ENCODE measurements at places on chromosomes 12 and 14.

GRCh38 chr14:37709419-37710195, 114.2 kb downstream of the TTC6 start:
- DNase-seq: peak; percentile 8

- DNase-seq: no peak
Observed at GRCh38 chr12:8951744-8952143, 2.3 kb upstream of the M6PR start.

- DNase-seq: no peak
Observed at GRCh38 chr12:96020314-96021003, 14.9 kb downstream of the LTA4H start.

DNA sequence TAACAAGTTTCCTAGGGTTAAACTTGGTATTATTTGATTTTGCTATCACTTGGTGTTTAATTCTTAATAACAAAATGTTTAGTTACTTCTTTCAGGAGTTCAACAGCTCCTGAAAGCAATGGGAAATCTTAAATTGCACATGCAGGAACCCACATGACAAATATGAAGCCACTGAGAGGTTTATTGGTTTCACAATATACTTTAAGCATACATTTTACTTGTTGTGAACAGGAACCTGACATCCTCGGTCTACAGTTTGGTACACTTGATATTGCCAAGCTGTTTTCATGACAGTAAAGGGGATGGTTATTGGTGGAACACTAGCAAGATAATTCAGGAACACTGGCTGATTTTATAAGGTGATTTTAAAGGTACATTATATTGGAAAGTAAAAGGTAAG, 46.2 kb downstream of the SLC38A1 start:
- DNase-seq: no peak

DNA sequence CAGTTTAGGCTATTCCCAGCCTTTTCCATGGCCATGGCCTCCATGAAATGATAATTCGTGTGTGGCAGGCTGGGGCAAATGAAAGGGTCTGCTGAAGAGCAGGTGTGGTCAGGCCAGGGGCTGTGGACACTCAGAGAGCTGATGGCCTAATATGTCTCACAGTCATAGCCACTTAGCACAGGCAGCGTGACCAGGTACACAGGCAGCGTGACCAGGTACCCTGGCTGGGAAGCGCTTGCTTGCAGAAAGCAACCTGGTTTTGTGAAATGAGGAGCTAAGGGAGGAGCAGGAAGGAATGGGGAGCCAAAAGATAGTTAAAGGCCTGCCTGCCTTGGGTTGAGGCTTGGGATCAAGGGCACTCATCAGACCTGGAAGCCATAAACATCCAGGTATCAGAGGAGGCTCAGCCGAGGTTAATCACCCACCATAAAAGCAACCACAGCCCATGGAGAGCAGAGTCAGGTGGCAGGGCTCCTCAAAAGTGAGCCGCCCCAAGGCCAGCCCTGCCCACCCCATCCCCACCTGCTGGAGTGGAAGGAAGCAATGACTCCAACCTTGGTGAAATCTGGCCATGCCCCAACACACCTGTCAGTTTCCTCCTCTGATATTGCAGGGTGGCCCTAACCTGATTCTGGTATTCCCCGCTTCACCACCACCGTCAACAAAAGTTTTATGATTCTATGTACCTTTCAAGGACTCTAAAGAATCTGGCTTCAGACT, 8.0 kb upstream of the KRT8 start:
- DNase-seq: no peak

GRCh38 chr12:68904351-68904962, 28.5 kb downstream of the CPM start:
- no peak for DNase-seq

GRCh38 chr12:72699362-72699761, 427.2 kb downstream of the TRHDE start:
- DNase-seq: no peak

DNA sequence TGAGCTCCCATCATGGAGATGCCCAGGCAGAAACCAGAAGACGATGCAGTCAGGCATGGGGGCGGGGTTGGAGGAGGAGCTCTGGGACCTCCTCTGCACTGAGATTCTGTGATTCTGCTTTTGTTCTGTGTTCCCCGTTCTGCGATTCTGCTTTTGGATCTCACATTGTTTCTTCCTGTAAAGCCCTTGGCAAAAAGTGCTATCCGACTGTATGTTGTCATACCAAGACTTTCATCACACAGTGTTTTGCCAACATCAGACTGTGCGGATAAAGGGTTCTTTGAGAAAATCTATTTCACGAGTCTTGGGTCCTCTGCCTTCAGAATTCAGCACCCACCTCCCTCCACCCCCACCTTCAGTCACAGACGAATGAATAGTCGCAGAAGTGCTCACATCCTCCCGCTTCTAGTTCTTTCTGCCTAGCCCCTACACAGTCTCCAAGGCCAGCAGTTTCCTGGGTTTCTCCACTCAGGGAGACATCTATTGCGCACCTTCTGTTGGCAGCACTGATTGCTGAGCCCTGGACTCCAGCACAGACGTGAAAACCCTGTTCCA, 24.7 kb upstream of the PWP1 start:
- no peak for DNase-seq

GRCh38 chr12:89882050-89882449, 173.4 kb upstream of the ATP2B1 start:
- no peak for DNase-seq

- DNase-seq: no peak
Observed at GRCh38 chr12:52334185-52334584, 13.0 kb upstream of the KRT83 start.

DNA sequence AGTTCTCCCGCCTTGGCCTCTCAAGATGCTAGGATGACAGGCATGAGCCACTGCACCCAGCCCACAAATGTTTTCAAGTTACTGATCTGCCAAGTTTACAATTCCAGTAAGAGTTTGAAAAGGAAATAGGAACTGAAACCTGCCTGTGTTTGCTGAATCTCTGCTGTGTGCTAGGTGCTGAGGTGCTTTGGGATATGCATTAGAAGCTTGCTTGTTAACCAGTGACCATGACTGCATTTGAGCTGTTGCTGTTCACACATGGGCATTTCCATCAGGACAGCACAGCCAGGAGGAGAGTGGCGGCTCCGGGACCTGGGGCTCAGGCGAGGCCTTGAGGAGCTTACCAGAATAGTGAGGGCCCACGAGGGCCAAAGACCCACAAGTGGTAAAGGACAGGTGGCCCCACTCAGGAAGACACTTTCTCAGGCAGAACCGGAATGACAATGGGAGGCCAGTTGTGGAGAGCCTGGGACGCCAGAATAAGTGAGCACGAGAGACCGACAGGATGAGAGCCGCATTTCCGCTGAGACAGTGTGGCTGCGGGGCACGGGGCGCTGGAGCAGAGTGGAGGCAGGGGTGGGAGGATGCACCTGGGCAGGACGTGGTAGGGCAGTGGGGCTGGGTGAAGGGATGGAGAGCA, 54.5 kb upstream of the MMP17 start:
- no peak for DNase-seq

All from NCI-H1105 (cell line).